NCI-H187 treated with DMSO at 0.1 percent for 48 hours (cell line): ENCODE measurements at places on chromosomes 2 and 18.
A peak's percentile ranks its signal among the peaks of the same experiment; 100 is the strongest.

DNA sequence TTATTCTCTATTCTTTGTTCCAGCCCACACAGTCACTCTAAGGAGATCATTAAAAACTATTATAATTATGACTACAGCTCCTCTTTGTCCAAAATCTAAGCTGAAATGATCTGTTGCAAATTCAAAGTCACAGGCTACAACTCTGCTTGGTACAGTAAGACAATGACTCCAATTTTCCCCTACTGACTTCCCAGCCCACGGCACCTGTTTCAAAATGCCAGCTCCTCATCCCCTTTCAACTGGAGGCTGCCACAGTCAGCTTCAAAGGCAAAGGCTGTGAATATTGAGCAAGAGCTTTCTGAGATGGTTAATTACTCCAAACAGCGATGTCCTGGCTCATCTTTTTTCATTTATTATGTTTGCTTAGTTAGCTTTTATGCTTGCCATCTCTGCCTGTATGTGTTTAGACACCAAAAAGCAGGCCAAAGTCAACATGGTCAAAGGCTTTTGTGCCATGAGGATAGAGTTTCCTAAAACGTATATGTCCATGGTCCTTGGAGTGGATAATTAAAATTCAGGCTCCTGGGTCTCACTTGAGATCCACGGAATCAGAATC lies 141.1 kb downstream of the DOCK10 start:
- DNase-seq: no peak

DNA sequence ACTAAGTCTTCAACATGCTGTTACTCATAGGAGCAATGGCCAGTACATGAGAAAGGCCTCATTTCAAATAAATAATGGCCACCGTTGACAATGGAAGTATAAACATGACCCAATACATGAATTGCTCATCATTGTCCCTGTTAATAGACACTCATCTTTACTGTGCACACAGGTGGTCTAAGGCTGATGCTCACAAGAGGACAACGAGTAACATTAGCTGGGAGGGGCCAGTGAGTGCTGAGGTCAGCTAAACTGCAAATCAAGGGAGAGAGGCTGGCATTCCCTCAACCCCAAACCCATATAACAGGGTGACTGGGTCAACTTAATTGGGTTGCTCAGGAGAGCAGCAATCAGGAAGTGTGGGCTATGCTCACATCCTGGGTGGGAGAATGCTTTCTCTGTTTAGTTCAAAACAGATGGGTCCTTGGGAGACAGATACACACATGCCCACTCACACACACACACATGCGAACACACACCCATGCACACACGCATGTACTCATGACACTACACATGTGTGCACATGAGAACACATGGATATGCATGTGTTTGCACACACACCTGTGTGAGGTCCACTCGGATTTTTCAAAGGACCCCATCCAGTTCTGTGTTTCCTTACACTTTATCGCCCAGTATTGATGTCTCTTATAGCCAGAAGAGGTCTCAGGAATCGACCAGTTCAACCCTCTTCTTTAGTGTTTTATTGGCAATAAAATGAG lies 172.0 kb downstream of the INHBB start:
- no peak for DNase-seq

DNA sequence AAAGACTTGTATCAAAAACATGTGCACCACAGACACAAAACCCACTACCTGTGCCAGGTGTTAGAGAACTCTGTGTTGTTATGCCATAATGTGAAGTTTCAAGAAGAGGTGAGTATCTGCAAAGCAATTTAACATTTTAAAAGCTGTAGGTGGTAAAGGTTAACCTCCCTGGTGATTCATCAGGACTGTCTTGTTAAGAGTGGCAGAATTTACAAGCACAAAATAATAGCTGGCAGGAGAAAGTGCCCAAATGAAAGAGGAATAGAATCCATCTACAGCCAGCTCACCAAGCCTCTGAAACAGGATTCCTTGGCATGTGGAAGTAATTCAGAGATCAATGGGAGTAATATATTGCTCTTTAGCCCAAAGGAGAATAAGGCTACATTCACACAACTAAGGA lies 230.7 kb downstream of the AFF3 start:
- DNase-seq: no peak

- DNase-seq: no peak
Measured at GRCh38 chr2:223744580-223744979, 92.8 kb downstream of the AP1S3 start.

- DNase-seq: no peak
Measured at GRCh38 chr2:10276481-10277292, 26.0 kb upstream of the HPCAL1 start.

DNA sequence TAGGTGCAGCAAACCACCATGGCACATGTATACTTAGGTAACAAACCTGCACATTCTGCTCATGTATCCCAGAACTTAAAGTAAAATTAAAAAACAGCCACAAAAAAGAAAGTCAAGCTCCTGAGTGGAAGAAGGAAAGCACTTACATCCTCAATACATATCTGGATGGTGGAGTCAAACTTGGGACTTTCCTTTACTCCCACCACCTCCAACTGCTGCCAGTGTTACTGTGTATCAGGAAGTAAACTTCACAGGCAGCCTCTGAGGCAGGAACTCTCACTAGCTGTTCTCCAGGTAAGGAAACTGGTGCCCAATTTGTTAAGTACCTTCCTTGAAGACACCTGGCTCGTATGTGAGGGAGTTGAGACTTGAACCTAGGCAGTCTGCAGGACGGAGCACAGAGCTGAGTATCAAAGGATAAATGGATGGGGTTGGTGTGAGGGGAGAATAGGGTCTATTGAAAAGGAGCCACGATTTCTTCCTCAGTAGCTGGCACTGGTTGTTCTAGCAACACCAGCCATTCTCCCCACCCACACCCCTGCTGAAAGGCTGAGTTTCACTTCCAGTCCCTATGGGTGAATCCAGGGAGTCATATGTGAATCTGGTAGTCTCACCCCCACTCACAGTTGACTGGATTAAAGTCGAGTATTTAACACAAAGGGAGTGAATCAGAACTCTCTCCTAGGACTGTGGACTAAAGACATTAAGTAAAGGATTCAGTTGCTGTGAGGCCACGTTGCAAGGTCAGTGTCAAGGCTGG lies 50.0 kb upstream of the GPR39 start:
- no peak for DNase-seq

DNA sequence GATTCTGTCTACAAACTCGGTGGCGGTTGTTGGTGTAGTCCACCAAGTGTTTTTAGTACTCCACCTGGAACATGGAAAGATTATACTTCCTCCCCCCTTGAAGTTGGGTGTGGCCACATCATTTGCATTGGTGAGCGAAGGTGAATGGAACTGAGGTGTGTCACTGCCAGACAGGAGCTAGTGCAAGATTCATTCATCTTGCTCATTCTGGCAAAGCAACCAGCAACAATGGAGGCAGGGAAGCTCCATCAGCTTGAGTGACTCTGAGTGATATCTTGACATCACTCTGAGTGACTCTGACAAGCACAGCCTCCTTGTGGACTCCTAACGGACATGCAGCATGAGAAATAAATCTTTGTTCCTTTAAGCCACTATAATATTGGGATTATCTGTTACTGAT lies 54.7 kb upstream of the SLC1A4 start:
- peak; percentile 36 for DNase-seq

- no peak for DNase-seq
Measured at GRCh38 chr18:69908838-69909237, 38.8 kb downstream of the CD226 start.

DNA sequence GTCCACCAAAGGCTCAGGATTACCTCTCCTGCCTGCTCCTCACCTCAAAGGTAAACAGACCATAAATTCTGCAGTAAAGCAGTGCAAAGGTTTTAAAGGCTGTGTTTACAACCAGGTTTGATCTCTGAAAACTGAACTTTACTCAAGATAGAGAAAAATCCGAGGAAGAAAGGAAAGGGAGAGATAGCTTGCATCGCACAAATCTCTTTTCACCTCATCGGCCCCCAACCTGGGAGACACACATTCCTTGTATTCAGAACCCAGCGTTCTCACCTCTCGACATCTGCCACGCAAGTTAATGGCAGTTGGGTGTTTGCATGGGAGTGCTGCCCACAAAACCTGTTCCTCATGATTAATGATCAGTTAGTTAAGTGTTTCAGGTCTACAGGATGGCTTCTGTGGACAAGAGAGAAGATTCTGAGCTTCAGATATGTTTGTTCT lies 72.6 kb downstream of the GATA6 start:
- DNase-seq: no peak

DNA sequence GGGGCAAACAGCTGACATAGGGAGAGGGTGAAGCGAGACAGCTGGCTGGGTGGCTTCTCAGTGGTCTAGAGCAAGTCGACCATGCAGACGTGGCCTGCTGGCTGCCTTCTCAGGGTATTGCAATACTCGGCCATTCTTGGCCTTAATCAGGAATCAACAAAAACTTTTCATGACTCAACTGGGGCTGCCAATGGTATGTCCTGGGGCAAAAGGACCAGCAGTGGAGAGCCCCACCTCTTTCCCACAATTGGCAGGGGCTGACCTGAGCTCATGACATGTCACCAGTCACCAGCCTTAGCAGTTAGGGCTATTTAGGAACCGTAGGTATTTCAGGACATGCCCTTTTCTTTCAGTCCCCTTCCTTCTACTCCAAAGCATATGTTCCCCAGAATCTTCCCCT lies 19.1 kb downstream of the PLA2R1 start:
- no peak for DNase-seq
